Activated T-cell treated with anti-CD3 and anti-CD28 coated beads for 24 hours (primary cell): ENCODE measurements at places on chromosomes 12 and 14.

GRCh38 chr14:65237941-65238340 lies 135.6 kb upstream of the MAX start:
- no peak for DNase-seq

DNA sequence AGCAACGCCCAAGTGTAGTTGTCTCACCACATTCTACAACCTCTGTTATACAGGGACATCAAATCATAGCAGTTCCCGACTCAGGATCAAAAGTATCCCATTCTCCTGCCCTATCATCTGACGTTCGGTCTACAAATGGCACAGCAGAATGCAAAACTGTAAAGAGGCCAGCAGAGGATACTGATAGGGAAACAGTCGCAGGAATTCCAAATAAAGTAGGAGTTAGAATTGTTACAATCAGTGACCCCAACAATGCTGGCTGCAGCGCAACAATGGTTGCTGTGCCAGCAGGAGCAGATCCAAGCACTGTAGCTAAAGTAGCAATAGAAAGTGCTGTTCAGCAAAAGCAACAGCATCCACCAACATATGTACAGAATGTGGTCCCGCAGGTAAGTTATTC lies 123.0 kb downstream of the ARID2 start:
- no peak for DNase-seq

DNA sequence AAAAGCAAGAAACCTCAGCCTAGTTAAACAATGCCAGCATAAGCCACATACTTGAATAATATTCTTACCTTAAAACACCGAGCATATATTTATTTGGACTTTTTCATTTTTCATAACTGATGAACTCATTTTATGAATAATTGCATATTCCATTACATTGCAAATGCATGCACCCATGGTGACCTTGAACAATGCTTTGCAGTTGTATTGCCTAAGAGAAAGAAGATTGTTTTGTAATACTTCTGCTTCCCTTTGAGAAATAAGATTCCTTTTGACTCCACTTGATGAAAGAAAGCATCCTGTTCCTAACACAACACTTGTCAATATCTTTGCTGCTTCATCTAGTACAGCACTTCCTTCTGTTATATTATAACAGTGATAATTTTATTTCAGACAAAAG lies 1182.2 kb downstream of the FLRT2 start:
- no peak for DNase-seq

DNA sequence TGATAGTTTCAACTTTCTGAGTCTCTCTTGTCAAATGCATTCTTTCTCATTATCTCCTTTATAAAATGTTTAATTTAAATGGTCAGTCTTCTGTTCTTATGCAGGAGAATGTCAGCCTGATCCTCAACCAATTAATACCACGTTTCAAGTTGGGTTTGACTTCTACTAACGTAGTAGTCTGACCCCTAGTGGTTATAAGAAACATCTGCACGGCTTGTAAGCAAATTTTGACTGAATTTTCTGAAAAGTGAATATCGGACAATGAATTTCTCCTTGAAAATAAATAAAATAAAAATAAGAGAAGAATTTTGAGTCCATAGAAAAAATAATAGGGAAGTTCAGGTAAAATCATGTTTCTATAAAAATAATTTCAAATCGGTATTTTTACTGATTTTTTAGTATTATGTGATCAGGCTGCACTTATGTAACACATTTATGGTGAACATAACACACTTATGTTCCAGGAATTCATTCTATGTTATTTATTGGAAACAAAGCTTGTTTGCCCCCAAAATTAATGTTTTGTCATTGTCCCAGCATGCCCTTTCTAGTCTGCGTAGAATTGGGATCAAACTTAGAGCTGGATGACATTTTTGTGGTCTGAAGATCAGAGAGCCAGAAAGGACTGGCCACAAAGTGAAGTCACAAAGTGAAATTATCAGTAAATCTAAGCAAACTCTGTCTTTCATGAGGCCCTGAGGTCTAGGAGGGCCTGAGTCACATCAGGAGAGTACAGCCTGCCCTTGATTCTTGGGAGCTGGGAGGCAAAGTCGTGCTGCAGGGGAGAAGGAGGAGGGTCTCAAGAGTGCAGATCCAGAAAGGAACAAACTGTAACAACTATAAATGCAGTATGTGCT lies 101.2 kb upstream of the STXBP6 start:
- DNase-seq: no peak

DNA sequence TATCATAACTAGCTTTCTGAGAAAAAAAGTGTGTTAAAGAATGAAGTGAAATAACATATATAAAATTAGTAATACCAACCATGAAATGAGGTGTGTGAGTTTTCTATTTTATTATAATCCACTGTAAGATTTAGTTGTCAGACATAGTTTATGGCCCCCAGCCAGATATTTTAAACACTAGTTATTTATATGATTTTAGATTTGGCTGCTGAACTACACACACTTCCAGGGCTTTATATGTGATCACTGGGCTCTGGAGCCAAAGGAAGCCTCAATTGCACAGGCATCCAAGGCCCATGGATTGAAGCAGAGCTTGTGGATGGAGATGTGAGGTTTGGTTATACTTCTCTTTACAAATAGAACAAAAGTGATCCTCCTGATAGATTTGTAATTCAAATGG lies 48.7 kb upstream of the CNTN1 start:
- DNase-seq: no peak

GRCh38 chr14:28758885-28759652 lies 7.5 kb upstream of the FOXG1 start:
- no peak for DNase-seq
